ENCODE measurements at places on chromosomes 1 and 21.

DNA sequence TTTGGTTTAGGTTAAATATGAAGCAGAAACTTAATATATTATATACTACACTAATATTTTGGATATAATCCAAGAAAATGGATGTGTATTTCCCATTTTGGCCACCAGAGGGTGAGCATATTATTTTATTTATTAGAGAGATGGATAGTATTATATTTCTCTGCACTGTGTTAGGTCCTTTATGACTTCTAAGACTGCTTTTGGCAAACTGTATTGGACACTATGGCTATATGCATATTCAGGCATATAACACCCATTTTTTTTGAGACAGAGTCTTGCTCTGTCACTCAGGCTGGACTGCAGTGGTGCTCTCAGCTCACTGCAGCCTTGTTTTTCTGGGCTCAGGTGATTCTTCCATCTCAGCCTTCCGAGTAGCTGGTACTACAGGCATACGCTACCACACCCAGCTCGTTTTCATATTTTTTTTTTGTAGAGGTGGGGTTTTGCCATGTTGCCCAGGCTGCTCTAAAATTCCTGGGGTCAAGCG is 17.8 kb upstream of the PGM1 start:
- no peak for DNase-seq

- DNase-seq, result no peak
Observed at GRCh38 chr1:187114792-187115191, 286.0 kb downstream of the PLA2G4A start.

DNA sequence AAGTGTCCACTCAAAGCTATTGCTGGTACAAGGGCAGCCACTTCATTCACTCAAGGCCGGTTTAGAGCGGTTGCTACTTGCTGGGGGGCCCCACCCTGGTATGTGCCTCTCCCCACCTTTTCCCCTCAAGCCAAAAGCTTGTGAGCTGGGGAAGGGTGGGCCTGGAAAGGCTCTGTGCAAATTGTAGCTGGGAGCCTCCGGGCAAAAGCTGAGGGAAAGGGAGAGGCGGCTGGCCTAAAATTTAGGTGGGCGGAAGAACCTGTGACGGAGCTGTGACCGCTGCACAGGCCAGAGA is 306 bp upstream of the SH3D21 start:
- DNase-seq, result no peak

DNA sequence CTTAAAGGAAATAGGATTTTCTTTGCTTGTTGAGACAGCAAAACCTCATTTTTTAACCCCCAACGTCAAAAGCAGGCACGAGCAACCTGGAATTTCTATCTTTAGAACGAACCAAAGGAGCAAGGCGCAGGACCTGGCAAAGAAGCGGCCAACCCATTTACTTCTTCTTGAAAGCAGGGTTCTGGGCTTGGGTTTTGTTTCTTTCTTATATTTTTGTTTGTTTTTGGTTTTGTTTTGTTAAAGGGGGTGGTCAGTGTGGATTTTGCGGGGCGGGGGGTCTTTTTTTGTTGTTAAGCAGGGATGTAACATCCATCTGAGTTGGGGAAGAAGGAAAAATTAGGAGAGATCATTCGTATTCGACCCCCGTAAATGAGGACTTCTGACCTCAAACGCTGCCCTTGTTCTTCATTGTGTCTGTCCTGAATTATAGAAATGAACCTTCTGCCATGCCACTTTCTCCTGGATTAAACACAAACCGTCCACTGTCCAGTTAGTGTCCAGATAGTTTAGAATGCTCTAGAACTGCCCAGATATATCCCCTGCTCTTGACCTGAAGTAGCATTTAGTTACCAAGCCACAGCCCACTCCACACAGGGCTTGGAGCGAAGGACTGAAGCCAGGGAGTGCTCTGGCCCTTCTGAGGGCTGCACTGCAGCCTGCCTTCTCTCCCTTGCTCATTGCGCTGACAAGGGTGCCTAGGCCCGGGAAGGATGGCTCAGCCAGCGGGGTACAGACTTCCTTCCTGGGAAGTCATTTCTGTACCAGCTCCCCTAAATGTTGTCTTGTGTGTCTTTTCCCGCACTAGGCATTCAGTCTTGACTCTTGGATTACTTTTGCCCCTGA is 909 bp upstream of the APP start:
- no peak for DNase-seq

DNA sequence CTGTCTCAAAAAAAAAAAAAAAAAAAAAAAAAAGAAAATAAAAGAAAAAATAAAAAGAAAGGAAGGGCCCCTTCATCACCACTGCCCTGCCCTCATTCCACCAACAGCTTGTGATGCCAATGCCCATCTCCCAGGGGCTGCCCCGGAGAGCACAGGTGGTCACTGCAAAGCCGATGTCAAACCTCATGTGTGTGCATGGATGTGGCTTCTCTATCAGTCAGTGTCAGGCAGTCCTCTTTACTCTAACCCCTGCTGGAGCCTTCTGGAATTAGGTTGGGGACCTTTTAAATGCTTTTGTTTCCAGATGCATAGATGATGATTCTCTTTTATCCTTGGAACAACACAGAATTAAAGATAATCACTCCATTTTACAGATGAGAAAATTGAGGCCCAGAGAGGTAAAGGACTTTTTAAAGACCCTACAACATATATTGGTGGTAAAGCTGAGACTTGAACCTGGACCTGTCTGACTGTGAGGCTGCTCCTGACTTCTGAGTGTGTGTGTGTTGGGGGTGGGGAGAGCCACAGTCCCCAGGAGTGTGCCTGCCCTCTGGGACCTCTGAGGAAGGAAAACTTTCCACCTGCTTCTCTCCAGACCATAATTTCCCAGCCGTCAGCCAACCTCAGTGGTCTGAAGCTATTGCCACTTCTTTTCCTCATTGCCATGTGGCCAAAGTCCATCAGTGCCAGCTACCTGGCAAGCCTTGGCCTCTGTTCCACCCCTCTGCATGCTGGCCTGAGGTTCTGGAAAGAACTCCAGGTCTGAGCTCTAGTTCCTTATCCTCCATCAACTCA is 3.0 kb upstream of the TMEM54 start:
- no peak for DNase-seq

DNA sequence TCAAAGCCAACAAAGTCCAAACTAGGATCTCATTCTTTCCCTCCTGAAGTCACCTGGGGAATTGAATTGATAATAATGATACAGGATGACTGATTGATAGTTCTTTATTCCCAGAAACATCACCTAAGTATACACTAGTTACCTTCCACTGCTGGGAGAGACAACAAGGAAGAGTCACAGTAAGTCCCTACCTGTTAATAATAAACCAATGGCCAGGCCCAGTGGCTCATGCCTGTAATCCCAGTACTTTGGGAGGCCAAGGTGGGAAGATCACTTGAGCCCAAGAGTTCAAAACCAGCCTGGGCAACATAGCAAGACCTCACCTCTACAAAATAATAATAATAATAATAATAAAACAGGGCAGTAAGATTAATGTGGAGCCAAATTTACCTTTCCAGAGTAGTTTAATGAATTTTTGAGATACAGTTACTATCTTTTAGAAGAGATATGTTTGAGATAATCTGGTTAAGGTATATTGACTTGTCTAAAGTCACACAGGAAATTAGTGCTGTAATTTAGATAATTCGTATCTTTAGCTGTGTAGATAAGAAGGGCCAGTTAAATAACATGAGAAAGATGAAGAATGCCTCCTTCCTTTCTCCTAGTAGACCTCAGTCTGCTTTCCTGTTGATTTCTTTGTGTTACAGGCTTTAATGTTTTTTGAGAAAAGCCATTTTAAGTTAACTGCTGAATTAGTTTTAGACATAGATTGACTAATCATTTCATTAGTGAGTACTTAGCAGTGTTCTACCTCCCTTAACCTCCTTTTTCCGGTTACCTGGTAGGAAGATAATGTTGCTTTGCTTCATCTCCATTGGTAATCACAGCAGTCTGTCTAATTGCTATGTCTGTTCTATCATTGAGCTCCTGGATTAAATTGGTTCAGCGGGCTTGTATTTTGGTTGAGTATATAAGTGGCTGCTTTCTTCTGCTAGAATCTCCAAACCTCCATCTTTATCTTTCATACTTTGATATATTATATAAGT is 22.0 kb downstream of the SMAP2 start:
- no peak for DNase-seq

GRCh38 chr1:244319283-244320132 is 132.2 kb downstream of the ADSS2 start:
- peak; percentile 28 for DNase-seq

- DNase-seq, result no peak
Observed at GRCh38 chr1:25544243-25544764, 898 bp downstream of the LDLRAP1 start.

- no peak for DNase-seq
Observed at GRCh38 chr1:19644395-19644680, 227 bp downstream of the NBL1 start.

DNA sequence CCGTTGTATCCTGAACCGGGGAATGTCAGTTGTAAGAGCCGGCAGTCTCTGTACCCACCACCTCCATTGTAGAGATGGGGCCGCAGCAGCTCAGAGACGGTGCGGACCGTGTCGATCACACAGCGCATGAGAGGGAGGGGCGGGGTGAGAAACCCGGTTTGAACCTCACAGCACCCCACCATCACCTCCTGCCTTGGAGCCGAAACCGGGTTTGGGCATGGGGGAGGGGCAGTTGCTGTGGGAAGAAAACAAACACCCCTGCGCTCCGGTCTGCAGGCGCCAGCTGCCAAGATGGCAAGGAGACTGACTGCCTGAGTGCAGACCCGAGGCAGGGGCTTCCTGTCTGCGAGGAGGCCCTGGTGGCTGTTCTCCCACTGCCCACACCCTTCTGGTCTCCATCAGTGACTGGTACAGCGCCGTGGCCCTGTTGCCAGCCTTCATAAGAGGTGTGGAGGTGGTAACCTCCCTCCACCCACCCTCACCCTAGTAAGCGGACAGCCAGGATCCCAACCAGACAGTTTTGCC is 69.2 kb upstream of the SSBP3 start:
- DNase-seq, result peak; percentile 47
